AG08395 (cell line): ENCODE measurements at places on chromosomes 13 and 19.

- DNase-seq = no peak
Observed at GRCh38 chr13:111488486-111489132, 168.2 kb downstream of the TEX29 start.

DNA sequence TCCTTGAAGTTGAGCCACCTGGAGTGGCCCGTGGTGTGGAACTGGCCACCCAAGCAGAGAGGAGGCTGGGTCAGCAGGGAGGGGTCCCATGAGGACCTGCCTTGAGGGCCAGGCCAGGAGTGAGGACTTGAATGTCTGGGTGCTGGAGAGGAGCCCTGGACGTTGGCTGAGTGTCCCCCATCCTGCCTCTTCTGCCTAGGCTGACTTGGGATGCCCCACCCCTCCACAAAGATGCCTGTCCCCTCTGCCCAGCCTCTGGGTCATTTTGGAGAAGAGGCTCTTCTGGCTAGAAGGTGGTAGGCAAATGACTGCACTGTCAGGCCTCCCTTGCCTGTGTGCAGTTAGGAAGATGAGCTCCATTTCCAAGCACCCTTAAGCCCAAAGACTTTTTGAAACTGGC, 1.7 kb downstream of the SSBP4 start:
- DNase-seq = no peak

- DNase-seq = no peak
Observed at GRCh38 chr13:30435911-30436451, 13.7 kb downstream of the UBE2L5 start.

DNA sequence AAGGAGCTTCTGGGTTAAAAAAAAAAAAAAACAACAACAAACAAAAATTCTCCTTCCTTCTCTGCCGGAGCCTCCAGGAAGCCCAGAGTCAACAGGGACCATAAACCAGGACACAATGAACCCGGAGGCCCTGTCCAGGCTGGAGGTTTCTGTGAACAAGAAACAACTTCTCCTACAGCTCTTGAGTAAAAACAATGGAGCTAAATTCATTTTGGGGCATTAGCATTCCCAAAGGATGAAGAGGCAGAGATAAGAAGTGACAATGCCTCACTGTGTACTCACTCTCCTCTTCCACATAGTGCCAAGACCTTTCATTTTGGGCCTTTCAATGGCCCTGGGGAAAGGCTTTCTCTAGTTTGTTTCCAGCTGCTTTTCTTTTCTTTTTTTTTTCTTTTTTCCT, 9.0 kb downstream of the RHPN2 start:
- peak; percentile 22 for DNase-seq

GRCh38 chr19:3368441-3368795, 2.0 kb downstream of the NFIC start:
- DNase-seq = no peak

- DNase-seq = no peak
Observed at GRCh38 chr13:44464471-44464870, 90.8 kb downstream of the SERP2 start.
